ENCODE measurements at places on chromosomes 3 and 15.

- no peak for DNase-seq
These were observed 80.1 kb upstream of the ARL6 start for GRCh38 chr3:97684490-97684889.

DNA sequence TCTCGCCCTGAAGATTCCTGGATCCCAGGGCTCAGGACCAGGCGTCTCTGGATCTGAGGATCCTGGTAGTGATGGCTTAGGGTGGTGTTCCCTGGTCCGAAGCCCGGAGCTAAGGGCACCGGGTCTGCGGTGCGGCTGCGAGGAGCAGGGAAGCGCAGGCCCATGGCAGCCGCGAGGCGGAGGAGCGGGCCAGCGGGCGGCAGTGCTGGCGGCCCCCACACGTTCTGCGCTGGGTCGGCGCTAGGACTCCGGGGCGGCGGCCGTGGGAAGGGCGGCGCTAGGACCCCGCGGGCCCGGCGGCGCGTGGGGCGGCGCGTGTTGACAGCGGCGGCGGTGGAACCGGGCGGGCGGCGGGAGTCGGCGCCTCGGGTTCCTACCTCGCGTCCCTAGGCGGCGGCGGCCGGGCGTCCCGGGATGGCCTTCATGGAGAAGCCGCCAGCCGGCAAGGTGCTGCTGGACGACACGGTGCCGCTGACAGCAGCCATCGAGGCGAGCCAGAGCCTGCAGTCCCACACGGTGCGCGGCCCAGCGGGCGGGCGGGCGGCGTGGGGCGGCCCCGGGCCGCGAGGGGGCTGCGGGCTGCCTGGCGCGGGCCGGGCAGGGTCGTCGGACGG is at the start of gene PXK:
Gene PXK (plus strand): TSS at position 318 of the 614 bp plus-strand sequence. CDS start 97 bp downstream, at position 415.
- DNase-seq = peak; percentile 82

DNA sequence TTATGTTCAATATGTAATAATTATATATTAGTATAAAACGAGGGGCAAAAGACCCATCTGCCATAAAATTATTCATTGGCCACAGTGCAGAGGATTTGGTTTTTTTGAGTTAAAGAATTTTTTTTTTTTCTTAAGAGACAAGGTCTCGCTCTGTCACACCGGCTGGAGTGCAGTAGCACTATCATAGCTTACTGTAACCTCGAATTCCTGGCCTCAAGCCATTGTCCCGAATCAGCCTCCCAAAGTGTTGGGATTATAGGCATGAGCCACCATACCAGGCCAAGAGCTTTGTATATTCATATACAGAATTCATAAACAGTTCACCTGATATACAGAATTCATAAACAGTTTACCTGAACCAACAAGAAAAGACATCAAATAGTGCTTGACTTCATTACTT is 20.2 kb upstream of the LRRFIP2 start:
- DNase-seq = no peak

DNA sequence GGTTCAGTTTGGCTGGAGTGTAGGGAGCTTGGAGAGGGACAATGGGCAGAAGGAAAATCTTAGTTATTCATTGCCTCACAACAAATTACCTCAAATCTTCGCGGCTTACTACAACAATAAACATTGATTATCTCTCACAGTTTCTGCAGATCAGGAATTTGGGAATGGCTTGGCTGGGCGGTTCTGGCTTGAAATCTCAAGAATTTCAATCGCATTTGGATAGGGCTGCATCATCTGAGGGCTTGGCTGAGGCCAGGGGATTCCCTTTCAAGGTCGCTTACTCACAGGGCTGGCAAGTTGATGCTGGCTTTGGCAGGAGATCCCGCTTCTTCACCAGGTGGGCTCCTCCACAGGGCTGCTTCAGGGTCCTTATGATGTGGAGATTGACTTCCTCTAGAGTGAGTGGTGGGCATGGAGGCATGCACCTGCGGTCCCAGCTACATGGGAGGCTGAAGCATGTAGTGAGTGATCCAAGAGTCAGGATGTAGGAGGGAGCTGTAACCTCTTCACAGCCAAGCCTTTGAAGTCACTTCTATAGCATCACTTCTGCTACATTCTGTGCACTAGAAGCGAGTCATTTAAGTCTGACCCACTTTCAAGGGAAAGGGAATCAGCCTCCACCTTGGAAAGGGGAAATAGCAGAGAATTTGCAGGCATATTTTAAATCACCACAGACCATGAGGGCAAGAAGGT is 63.1 kb downstream of the CDC25A start:
- DNase-seq = no peak

DNA sequence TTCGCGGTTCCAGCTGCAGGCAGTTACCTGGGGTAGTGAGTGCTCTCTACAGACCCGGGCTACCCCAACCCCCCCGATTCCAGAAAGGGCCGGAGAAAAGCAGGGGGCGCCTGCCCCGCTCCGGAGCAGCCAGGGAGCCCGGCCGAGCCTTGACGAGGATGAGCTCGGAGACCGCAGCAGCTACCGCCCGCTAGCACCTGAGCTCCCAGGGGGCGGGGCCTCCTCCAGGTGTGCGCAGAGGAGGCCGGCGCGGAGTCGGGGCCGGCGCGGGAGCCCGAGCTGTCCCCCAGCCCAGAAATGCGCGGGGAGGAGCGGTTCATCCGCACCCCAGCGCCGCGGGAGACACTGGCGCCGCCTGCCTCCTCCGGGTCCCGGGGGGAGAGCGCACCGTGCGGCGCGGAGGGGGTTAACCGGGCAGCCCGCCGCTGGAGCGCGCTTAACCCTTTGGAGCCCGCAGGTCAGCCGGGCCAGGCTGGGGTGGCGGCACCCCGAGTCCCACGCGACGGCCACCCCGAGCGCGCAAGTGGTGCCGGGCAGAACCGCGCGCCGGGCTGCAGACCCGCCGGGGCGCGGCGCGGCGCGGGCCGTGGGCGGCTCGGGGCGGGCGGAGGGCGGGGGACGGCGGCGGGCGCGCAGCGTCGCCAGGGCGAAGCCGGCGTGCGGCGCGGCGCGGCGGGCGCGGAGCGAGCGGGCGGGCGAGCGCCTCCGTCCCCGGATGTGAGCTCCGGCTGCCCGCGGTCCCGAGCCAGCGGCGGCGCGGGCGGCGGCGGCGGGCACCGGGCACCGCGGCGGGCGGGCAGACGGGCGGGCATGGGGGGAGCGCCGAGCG is at the start of gene CACNA1D:
Gene CACNA1D (plus strand): TSS at position 649 of the 829 bp plus-strand sequence. CDS start 556 bp downstream, outside the sequence.
- DNase-seq = no peak

DNA sequence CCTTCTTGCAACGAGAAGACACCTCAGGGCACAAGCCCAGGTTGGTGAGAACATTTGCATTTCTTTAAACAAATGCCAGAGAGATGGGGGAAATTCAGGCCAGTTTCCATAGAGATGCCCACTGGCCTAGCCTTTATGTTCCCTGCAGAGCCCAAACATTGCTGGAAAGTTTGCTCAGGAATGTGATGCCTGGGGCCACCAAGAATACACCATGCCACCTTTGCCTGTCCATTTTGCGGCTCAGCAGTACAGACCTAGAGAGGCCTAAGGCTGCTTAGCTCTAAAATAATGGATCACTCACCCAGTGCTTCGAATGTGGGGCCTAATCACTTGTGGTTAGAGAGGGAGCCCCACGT is 210.0 kb downstream of the RPLP1 start:
- no peak for DNase-seq

GRCh38 chr15:84937144-84937543 is 44.5 kb upstream of the PDE8A start:
- DNase-seq = no peak

GRCh38 chr15:70260580-70260979 is 162.9 kb upstream of the TLE3 start:
- DNase-seq = no peak

DNA sequence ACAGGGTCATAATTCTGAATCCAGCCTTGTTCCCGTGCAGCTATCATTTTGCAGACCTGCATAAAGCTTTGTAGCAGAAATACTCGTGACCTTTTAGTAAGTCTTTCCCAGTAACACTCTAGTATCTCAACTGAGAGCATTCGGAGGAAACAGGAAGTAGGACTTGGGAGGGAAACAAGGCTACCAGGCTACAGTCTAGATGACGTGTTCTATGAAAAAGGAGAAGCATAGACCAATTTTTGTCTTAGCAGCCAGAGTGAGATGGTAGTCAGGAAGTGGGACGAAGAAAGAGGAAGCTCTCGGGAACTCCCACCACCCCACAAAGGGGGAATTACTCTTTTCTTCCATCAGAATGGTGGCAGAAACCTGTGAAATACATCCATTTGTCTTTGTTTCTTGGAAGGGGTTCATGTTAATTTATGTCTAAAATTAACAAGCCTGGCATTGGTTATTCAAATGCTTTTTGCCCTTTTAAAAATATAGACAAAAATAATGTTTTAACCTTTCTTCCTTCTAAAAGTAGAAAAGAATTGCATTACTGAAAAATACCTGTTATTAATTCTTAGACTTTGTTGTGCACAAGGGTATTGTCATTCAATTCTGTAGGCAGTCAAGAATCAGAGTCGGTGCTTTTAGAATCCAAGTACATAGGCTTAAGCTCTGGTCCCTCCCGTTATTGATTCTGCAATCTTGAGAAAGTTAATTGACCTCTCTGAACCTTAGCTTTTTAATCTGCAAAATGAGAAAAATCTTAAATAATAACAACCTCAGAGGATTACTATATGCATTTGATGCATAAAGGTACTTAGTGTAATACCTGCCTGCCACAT is 1.6 kb upstream of the SUCNR1 start:
- DNase-seq = peak; percentile 53

- no peak for DNase-seq
These were observed 45.5 kb upstream of the HERC1 start for GRCh38 chr15:63879211-63879610.

GRCh38 chr3:114332342-114333179 is 38.7 kb downstream of the TIGIT start:
- DNase-seq = no peak

DNA sequence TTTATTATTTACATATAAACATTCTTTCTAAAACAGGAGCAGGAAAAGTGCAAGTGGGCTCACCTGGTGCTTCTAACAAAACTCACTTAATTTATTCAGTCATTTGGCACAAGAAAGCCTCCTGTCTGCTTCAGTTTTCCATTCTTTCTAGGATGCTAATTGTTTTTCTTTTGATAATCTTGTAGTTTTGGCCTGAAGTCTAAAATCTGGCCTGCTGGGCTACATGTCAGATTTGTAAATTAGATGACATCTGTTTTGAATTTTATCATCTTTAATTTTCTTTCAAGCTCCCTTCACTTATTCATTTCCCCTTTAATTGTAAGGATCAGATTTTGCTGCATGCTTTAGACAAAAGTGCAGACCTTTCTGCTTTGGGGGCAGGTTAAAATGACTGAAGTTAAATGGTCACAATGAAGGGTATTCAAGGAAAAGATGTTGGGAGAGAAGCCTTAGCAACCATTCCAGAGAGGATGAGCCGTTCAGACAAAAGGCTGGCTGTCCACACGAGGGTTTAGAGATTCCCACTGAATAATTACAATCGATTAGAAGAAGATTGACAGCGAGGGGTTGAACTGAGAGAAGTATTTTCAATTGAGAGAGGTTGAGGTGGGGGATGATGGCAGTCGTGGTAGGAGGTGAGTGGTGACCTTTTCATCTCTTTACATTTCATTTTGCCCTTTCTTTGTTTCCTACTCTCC is 59.9 kb upstream of the PTX3 start:
- DNase-seq = no peak

GRCh38 chr15:22973987-22974386 is 6.2 kb downstream of the CYFIP1 start:
- no peak for DNase-seq

- DNase-seq = peak; percentile 36
These were observed 213.7 kb upstream of the P2RY1 start for GRCh38 chr3:152621006-152621868.

GRCh38 chr15:68693071-68693470 is 114.3 kb downstream of the CORO2B start:
- peak; percentile 73 for DNase-seq

- DNase-seq = peak; percentile 42
These were observed 80.3 kb downstream of the HMG20A start for GRCh38 chr15:77500989-77501388.

GRCh38 chr3:184954251-184954650 is 142.3 kb downstream of the VPS8 start:
- no peak for DNase-seq

GRCh38 chr3:139217633-139218032 is 126.2 kb upstream of the MRPS22 start:
- DNase-seq = no peak

DNA sequence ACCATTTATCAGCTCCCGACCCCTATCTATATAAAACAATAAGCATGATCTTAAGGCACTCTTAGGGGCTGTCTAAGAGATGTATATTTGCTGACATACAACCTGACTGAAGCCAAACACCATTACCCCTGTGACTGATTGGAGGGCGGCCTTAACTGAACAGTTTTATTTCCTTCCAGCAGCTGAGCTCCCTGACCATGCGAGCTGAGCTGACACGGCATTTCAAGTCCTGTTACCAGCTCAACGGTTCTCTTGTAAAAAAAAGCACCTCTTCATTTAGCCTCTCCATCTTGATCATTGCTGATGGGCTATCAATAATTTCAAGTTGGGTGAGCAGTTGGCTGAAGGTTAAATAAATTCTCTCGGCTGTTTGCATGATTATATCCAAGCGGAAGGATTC is 33.4 kb upstream of the BNIP2 start:
- no peak for DNase-seq

GRCh38 chr3:189664311-189664710 is 33.1 kb downstream of the TP63 start:
- DNase-seq = peak; percentile 96

DNA sequence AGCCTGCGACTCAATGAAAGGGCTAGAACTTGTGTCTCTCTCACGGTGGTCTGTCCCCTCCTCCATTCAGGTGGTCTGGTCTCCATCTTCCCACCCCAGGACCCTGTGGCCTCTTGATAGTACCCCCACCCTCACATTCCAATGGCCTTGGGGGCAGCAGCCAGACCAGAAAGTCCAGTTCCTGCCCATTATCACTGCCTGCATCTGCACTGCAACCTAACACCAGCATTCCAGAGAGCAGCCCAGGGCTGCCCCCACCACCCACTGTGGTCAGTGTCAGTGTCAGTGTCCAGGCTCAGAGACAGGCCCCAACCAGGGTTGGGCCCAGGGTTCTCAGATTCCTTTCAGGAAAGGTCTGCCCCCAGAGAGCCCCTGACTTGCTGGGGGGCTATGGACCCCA is 12.6 kb downstream of the IGDCC3 start:
- DNase-seq = no peak

DNA sequence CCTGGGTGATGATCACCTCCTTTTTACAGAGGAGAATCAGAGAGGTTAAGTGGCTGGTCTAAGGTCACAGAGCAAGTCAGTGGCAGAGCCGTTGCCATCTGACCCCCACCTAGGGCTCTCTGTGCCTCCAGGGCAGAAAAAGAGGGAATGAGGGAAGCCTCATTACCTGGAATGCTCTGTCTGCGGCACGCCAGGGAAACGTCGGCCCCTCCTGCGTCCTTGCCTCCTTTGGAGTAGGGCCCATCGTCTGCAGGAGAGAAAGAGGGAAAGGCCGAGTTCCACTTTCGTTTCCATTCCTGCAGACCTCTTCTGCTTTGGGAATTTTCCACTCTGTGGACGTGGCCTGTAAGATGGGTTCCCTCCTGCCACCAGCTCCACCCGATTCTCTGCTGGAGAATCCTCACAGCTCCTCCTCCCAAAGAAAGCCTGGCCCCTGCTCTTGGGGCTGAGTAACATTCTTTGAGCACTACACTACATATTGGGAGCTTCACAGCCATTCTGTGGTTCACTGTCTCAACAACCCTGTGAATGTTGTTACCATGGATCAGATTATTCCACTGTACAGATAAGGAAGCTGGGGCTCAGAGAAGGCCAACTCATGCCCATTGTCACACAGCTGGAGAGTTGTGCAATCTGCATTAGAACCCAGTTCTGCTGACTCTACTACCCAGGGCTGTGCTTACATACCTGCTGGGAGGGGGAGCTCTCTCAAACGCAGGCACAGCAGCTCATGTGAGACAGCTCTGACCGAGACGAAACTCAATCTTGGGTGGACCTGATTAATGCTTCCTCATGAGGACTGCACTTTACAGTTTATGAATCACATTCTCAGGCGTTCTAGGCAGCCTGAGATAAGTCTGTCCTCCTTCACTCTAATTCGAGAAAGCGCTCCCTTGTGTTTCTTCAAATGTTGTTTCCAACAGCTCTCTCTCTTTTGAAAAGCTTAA is 14.2 kb downstream of the GRIP2 start:
- peak; percentile 68 for DNase-seq
